Osteocyte (in vitro differentiated cells): ENCODE measurements at places on chromosomes 5 and 9.
A peak's percentile ranks its signal among the peaks of the same experiment; 100 is the strongest.

GRCh38 chr5:124104821-124105220, 592.8 kb downstream of the CSNK1G3 start:
- DNase-seq = no peak

DNA sequence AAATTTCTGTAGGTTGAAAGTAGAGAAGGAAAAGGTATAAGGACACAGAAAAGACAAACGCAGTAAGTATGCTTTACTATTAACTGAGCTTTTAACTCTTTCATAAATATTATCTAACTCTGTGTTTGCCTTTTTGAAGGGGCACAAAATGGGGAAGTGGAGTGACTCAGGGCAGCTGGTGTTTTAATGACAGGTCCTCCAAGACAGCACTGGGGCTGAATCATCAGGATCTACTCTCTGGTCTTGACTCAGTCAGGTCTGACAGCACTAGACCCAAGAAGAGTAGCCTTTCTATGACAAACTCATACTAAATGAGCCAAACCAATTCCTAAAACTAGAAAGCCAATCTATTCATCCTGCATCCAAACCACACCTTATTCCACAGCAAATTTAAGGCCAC, 102.2 kb downstream of the APTX start:
- no peak for DNase-seq

DNA sequence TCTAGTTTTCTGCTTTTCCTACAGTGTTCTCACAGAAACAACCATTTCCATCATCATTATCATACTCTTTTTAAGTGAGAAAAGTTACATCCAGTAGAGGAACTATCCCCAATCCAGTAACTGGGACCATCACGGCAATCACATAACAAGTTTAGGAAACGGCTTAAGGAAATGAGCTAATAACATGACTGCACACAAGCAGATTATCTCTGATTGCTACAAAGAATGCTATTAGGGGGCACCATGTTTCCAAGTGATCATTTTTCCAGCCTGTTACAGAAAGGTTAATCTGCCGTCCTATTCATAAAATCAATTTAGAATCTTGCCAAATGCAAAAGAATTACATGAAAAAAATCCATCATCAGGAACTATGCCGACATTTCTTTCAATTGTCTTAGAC, 94.6 kb downstream of the EFNA5 start:
- no peak for DNase-seq

- no peak for DNase-seq
These were observed 21.1 kb downstream of the BASP1 start for GRCh38 chr5:17238521-17239041.

GRCh38 chr9:91033797-91034196, 232.2 kb downstream of the SYK start:
- peak; percentile 80 for DNase-seq

DNA sequence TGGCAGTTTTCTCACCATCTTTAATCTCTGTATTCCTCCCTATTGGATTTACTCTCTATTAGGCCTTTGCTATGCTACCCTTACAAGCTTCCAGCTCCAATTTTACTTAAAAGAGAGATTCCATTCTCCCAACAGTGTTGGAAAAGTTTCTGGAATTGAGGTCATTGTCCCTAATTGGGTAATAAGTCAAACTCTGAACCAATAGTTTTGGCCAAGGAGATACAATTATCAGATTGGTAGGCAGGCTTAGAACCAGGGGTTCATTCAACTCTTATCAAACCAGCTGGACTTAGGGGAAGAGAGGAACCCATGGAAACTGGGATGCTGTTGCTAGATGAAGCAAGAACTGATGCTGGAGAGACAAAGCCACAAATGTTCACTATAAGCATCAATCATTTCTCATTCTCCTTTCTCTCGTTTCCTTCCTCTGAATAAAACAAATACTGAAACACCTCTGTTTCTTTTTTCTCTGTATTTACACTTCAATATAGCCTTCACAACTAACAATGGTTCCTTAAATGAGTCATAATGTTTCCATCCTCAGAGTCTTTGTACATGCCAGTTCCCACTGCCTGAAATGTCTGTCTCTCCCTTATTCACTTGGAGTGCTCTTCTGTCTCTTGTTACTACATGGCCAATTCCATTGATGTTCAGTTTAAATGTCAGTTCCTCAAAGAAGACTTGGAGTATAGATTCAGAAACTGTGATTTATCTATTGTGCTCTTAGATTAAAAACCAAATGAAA, 587.3 kb downstream of the GABRG2 start:
- no peak for DNase-seq

DNA sequence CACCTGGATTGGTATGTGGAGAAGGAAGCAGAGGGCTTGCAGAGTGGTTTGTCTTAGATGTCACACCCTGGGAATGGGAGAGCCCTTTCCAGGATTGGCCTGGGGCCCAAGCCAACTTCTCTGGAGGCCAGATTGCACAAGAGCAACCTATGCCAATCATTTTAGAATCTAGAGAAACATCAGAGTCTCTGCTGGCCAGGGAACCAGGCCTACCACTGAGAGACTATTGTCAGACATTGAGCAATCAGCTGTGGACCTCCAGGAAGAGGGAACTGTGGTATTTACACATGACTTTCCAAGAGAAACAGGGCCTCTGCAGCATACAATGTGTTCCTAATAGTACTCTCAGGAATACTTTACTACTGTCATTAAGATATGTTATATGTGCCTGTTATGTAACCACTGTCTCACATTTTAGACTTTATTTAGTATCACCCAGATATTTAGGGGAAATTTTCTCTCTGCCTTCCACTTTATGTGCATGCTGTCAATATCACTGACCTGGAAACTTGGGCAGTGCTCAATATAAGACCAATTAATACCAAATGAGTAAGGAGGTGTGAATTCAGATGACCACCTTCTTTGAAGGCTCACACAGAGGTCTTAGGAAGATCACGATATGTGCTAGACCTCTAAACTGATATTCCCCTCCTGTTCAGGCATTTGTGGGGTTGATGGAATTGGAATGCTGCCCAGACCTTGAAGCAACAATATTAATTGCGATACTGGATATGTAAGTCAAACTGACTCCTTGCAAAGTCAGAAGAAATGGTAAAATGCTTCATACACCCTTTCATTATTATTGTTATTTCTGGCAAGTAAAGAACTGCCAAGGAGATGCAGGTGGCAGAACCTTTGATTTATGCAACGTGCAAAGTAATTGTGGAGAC, 20.5 kb upstream of the CCL28 start:
- DNase-seq = peak; percentile 84

DNA sequence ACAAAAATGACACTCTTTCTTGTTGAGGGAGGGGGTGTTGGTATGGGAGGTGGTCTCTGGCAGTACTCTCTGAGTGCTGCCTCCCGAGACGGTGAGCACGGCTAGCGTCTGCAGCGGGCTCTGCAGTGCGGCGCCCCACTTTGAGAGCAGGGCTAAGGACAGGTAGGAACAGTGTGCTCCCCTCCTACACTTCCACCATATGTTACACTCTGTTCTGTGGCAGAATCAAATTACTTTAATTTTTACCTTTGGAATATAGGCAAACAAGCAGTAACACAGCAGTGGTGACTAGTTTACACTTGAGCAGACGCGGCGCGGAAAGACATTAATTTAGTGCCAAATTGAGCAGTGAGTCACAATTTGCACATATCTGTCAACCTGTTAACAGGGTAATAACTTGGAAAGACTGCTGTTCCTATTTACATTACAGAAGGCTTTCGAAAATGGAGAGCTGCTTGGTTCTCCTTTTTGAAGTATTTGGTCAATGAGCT, 136.3 kb downstream of the MED27 start:
- DNase-seq = no peak

DNA sequence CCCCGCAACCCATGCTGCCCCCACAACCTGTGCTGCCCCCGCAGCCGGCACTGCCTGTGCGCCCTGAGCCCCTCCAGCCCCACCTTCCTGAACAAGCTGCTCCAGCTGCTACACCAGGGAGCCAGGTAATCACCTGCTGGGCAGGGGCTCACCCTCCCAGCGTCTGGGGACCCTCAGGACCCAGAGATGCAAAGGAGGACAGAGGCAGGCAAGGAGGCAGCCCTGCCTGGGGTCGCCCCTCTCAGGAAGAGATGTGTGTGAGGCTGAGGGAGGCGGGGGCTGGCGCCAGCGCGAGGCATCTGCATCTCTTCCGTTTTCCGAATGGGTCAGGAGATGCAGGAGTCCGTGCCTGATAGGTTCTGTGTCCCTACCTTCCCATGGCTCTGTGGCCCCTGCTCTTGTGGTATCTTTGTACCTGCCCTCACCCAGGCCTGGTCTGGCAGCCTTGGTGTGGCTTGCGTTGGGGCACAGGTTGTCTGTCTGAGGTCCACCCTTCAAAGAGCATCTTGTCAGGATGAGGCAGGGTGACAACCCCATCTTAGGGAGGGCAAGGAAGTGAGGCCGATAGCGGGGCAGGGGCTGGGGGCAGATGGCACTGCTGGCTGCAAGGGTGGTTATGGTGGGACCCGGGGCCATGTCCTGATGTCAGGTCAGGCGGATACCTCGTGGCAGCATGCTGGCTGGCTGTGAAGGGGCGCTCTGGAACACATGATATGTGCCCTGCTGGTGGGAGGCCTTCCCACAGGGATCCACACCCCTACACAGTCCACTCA, 75.7 kb downstream of the WNK2 start:
- DNase-seq = peak; percentile 84

DNA sequence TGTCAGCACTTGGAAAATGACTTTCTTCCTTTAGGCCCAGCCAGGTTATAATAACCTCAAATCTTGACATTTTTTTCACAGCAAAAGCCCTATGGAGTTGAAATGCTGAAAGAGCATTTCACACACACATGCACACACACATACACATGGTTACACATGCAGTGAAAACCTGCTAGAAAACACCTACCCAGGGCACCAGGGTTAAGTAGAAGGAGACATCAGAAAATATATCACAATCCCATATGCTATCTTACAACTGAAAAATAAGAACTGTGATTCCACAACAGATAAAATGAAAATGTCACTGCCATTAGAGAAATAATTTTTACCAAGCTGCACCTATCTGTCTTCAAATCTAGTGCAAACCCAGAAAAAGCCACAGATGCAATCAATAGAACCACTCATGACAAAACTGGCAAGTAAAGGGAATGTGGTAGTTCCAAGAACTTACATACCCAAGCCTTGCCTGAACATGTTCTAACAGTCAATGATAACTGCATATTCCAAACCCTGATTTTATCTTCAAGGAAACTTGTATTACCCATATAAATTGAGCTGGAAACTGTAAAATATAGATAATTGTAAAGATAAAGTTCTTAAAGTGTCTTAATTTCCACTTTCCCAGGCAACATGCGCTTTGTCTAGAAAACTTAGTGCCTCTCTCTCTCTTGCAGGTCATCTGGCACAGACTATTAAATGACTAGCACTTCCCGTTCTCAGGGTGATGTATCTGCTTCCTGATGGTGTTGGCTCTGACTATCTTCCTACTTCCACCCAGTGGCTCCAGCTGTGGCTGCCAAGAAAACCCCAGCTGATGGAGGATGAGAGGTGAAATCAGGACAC, 250.2 kb upstream of the PTGER4 start:
- DNase-seq = no peak

DNA sequence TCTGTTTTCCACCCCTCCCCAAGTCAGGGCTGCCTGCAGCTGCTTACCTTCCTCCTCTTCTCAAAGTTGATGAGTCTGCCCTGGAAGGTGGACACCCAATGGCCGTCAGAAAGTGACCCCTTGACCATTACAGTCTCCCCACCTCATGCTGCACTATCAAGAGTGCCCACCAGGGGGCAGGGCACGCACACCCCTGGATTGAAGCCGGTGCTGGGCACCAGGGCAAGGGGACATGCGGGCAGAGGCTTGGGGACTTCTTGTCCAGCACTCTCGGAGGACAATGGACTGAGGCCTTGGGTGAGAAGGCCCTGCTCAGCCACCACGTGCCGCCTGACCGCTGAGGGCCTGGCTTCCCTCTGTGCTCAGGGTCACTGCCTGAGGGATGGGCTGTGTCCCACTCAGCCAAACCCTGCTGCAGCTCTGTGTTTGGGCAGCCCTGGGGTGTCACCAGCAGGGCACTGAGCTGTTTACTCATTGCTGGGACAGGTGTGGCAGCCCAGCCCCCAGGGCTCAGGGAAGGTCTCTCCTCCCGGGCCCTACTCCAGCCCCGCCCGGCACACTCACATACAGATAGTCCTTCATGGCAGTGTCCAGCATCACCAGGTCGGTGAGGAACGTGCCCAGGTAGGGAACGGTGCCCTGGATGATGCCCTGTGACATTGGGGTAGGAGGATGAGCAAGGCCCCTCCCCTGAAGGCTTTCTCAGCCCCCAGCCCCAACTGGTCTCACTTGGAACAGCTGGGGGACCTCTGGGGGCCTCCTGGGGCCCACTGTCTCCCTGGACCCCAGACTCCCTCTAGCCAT, 17.7 kb downstream of the RALGDS start:
- no peak for DNase-seq

DNA sequence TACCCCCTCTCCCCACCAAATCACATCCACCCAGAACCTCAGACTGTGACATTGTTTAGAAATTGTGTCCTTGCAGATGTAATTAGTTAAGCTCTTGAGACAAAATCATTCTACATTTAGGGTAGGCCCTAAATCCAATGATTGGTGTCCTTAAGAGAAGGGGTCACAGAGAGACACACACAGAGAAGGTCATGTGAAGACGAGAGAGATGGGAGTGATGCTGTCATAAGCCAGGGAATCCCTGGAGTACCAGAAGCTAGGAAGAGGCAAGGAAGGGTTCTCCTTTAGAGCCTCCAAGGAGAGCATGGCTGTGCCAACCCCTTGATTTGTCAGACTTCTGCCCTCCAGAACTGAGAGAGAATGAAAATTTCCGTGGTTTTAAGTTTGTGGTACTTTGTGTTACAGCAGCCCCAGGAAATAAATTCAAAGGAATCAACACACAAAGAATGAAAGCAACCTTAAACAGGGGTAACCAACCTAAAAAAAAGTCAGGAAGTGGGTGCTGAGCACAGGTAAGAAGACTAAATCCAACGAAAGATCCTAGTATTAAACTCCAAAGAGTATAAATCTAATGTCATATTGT, 33.6 kb downstream of the TIMD4 start:
- no peak for DNase-seq
